Epithelial cell of proximal tubule (primary cell): ENCODE measurements at places on chromosomes 5 and 9. TPM values are rescaled to one million over a fixed set of nuclear protein-coding genes. Genes with fewer than 3 reads are reported as not detected.

The FBP1 gene
- total RNA-seq = 1.6 and 2.9 TPM in 2 replicates

The IFNA13 gene
- total RNA-seq = not detected in 2 replicates

The FCN2 gene
- not detected in 2 replicates for total RNA-seq

The PRDM9 gene
- not detected in 2 replicates for total RNA-seq

The KCNN2 gene
- 0.22 TPM in 1 of 2 replicates, not detected in the other for total RNA-seq
